ENCODE measurements at places on chromosomes 1 and 21.

DNA sequence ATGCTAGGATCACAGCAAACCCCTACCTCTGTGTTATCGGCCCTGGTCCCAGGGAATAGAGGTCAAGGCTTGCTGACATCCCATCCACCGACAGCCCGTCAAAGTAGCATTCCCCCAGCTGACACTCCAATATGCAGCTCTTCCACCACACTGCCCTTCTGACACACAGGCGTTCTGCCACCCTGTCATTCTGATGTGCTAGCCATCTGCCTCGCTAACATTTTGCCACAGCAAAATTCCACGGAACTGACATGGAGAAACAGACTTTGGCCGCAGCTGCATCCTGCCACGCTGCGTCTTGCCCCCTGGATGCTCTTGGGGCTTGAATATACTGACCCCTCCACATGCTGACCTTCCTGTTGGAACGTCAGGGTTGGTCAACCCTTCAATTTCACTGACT, 163.2 kb upstream of the CSF3R start:
- no peak for DNase-seq

GRCh38 chr1:154497026-154497806, 4.8 kb upstream of the TDRD10 start:
- DNase-seq = peak; percentile 6

GRCh38 chr1:8116894-8117264, 90.8 kb upstream of the ERRFI1 start:
- DNase-seq = no peak

- no peak for DNase-seq
Observed at GRCh38 chr1:83735526-83735925, 263.4 kb downstream of the TTLL7 start.

DNA sequence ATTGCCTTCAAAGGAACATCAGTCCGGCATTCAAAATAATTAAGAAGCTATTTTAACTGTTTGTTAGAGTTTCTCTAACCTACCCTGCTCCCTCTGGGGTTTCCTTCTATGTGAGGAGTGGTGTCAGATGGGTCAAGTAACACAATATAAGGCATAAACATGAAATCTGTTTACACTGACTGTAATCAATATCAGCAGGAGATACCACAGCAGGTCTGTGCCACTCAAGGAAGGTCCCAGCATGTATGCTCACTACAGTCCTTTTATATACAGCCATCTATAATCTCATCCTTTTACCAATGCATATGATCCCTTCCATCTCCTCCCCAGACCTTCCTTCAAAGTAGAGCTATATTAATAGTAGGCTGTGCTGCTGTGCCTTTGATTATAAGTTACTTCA, 25.4 kb downstream of the EEIG2 start:
- no peak for DNase-seq

GRCh38 chr1:111906816-111907215, 82.7 kb downstream of the KCND3 start:
- no peak for DNase-seq

GRCh38 chr1:160079448-160079847, 1.9 kb upstream of the KCNJ9 start:
- DNase-seq = no peak

DNA sequence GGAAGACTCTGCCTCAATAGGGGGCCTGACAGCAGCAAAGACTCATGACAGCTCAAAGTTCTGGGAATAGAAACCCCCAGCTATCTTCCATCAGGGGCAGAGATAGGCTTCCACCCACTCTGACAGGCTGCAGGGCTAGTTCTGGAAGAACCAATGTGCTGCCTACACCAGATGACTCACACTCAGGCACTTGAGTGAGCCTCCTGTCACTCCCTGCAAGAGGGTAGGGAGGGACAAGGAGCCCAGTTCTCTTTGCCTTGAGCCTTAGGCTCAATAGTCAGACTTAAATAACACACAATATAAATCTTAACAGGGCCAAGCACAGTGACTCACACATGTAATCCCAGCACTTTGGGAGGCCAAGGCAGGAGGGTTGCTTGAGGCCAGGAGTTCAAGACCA, 386.4 kb downstream of the HHAT start:
- no peak for DNase-seq

- DNase-seq = no peak
Observed at GRCh38 chr1:57620605-57621004, 196.7 kb upstream of the DAB1 start.

- DNase-seq = no peak
Observed at GRCh38 chr1:5596651-5597050, 395.6 kb downstream of the NPHP4 start.

DNA sequence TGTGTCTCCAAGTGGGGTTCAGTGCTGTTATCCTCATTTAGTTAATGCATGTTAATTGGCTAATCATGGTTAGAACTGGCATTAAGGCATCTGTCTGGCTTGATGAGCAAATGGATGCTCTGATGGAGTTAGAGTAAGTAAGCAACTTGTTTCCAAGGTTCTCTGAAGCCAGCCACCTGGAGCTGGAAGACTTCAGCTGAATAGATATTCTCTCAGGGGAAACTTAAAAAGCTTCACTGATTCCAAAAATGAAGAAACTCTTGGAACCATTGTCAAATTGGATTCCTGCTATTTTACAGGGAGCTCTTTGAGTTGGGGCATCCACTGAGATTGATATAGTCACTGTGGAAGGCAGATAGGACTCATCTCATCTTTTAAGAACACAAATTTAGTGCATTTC, 118.9 kb downstream of the CACHD1 start:
- no peak for DNase-seq

DNA sequence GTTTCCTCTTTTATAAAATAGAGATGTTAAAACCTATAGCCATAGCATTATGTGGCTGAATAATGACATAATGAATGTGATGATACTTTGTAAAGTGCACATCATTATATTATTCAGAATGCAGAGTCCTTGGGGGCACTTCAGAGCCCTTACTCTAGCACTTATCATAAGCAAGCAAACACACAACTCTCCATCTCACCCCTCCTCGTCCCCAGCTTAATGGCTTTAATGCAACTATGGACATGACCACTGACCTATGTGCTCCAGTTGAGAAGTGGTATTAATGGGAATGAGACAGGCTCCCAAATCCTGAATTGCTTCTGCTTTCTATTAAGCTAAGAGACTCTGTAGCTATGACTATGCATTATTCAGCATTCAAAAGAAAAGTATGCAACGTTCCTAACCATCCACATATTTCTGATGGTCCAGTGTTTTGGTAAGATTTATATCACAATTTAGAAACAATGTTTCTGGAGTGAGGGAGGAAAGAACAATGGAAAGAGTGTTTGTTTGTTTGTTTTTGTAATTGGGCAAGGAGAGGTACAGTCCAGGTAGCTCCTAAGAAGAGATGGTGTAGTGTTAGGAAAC, 194.0 kb upstream of the PLXNA2 start:
- DNase-seq = no peak

DNA sequence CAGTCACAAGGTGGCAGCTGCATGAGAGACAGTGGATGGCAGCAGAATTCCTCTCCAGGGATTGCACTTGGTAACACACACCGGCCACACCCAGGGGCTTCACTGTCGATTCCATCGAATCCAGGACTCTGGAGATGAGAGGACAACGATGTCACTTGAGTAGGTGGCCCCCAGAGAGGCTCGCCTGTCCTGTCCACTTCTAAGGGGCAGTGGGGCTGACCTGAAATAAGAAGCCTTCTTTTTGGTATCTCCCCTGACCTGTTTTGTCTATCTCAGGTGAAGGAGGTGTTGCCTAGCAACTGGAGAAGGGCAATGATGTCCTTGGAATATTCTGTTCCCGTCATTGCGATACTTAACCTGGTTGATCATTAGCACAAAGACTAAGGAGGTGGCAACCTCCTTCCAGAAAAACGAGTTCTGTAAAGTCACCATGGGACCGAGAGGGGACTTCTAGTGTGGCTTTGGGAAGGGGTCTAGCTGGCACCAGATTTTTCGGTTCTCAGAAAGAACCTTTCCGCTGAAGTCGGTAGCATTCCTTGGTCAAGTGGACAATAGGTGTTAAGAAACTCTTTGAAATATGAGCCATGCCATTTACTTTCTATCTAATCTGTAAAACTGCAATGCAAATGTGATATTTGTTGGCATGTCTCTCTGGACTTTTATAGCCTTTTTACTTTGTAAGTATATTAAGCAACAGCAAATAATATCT, 85.2 kb upstream of the TMPRSS2 start:
- no peak for DNase-seq

DNA sequence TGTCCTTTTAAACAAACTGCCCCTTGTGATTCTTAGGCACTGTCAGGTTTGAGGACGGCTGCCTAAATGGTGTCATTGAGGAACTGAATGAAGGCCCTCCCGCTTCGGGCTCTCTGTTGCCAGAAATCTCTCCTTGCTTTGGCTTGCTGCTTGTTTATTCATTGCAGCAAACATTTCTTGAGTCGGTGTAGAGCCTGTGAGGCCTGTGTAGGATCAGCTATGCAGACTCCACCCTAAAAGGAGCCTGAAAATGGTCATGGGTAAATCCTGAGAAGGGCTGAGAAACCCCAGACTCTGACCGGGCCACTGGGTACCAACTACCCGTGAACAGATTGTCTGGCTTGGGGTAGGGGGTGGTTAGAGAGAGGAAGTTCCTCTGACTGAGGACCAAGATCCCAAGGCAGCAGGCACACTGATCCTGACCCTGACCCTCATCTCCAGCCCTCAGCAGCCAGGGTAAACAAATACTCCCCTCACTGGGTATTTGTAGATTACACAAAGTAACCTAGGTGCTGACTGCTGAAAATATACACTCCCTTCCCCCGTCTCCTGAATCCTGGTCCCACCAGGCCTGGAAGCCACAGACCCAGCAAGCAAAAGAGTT, 3.1 kb downstream of the IL6R start:
- no peak for DNase-seq

DNA sequence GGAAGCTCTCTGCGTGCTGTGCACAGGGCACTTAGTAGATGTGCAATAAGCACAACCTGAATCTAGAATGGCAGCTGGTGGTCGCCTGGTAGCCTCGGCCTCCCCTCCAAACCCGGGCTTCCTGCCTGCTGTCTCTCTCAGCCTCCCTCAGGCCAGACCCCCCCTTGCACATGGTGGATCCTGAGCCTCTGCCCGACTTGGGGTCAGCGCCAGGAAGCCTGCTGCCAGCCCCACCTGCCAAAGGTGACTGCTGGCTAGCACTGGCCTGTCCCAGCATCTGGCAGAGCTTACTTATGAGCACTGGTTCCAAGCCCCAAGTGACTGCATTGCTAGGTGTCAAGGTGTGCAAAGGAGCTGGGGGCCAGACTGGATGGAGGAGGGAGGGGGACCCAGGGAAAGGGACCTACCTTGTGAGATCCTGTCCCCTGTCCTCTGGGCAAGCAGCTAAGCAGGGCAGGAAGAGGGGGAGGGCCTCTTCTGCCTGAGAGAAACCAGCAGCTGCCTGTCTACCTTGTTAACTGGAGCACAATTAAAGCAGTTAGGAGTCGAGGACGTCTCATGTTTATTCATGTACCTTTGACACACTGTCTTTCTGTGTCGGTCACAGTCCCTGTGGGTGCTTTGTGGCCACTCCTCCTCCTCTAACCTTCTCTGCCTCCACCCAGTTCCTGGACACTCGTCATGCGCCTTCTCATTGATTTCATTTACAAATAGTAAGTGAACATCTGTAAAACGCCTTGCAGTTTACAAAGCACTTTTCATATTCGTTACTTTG, 100.9 kb downstream of the DDX20 start:
- no peak for DNase-seq

DNA sequence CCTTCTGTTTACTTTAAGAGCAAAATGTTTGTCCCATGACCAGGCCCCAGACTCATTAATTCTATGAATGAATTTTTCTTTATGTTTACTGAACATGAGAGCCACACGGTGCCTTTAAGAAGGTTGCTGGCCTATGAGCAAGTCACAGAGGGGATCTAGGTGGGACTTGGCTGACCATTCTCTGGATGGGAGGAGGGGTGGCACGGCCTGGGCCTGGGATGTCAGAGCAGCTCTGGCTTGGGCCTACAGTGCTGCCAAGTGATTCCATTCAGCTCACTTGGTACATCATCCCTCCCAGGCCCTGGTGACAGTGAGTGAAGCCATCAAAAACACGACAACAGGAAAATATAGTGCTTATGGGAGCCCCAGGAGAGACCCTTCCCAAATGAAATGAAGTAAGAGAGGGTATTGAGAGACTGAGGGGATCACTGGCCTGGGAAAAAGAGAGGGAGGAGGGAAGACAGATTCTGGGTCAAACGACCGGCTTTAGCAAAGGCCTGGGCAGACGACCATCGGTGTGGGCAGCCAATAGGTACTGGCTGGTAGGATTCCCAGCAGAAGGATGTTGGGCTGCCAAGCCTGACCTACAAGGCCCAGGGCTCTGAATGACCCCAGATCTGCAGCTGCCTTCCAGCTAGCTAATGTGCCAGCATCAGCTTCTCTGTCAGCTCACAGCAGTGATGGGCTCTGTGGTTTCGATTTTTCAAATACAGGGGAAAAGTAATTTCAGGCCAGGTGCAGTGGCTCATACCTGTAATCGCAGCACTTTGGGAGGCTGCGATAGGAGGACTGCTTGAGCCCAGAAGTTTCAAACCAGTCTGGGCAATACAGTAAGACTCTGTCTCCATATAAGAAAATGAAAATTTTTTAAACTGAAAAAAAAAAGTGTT, 3.3 kb downstream of the TMEM53 start:
- no peak for DNase-seq

DNA sequence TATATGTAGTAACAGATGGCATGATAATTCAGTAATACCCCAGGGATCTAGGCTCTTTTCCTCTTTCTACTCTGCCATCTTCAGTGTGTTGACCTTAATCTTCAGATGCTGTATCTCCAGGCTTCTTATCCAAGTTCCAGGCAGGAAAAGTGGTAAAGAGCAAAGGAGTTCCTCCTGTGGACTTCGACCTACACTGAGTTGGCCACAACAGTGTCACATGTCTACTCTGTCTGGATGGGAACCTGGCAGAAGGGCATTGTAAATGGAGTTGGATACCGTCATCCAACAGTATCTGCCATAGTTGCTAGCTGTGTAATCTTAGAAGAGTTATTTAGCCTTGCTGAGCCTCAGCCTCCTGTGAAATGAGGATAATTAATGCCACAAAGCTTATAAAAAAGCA, 21.9 kb downstream of the IL23R start:
- no peak for DNase-seq

GRCh38 chr21:32108566-32108965, 170.3 kb downstream of the MIS18A start:
- no peak for DNase-seq

GRCh38 chr1:61184714-61185106, 102.3 kb downstream of the NFIA start:
- DNase-seq = no peak

- DNase-seq = no peak
Observed at GRCh38 chr21:35196128-35196527, 147.0 kb upstream of the RUNX1 start.

- DNase-seq = no peak
Observed at GRCh38 chr1:185570962-185571361, 163.2 kb upstream of the HMCN1 start.

GRCh38 chr1:92194511-92194910, 23.2 kb upstream of the C1orf146 start:
- DNase-seq = no peak

DNA sequence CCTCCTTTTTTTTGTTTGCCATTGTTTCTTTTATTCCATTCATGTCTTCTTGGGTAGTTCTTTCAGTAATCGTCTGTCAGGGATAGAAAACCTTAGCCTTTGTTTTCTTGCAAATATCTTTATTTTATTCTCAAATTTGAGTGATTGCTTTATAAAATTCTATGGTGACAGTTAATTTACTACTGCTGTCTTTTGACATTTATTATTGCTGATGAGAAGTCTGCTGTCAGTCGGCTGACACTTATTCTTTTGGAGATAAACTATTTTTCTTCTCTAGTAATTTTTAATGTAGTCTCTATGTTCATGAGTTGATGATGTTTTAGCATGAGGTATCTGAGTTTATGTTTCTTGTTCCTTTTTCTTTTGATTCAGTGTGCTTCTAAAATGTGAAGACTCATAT, 983.8 kb downstream of the TTLL7 start:
- DNase-seq = no peak

Data from T-cell (primary cell).